Activated gamma-delta T cell treated with Interleukin-2 at 50 U/mL for 16 hours (primary cell): ENCODE measurements at places on chromosomes 16 and 17.

GRCh38 chr17:13646411-13646810, 44.7 kb upstream of the HS3ST3A1 start:
- no peak for DNase-seq

DNA sequence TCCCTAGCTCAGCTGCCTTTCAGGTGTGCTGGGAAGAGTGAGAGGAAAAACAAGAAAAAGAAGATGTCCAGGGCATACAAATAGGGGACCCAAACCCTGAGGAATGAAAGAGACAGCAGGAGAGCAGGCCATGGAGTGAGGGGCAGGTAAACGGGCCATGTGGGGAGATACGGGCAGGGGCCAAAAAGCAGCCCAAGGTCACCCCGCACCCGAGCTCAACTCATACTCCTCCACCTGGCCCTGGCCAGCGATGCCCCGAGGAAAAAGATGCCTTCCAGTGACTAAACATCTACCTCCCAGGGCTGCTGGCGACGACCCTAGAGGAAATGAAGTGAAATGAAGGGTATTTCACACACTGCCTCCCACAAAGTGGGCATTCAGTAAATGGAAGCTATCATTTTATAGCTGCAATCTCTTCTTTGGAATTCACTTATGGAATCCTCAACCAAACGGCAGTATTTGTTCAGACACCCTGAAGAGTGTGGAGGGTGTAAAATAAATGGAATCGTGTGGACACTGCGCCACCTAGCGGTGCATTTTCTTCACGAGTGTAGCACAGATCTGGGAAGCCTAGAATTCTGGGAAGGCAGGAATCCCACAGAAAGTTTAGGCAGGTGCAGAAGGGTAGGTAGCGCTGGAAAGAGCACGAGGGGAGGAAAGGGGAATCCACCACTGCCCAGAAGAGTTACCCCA, 14.9 kb downstream of the ELAC2 start:
- DNase-seq = peak; percentile 42

DNA sequence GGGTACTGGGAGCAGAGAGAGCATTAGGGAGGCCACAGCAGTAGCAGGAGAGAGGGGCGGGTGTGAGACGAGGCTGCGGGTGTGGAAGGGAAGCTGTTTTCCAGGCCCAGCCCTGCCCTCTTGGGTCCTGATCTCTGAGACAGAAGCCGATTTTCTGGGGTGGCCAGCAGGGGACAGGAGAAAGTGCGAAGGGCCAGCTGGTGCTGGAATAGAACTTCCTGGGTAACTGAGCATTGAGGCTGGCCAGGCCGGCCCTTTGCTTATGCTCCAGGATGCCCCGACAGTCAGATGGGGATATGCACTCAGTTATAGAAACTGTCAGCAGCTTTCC, 804 bp downstream of the BTBD17 start:
- no peak for DNase-seq

DNA sequence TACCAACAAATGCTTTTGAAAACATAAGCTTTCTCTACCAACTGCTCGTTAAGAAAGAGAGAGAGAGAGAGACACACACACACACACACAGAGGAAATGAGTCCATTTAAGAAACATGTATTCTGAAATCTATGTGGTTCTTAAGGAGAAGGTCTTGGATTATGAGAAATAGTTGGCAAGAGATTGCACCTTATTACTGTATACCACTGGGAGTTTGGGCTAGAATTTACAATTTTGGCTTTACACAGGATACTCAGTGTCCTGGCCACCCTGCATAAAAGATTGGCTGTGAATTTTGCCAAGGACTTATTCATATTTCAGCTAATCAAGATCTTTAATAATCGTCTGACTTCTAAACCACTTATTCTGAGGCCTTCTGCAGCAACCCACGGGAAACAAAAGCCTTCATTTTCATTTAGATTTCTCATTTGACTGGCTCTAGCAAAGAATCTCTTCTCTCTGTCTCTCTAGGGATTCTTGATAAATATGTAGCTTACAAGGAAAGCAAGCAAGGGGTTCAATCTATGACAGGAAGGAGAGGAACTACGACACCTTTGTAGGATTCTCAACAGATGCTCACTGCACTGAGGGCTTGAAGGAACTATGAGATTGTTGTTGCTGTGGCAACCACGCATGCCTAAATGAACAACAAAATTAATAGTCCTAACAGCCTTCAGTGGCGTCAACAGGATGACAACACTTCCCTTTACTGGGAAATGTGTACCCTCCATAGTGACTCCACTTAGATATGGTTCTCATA, 75.3 kb upstream of the GNAO1 start:
- DNase-seq = no peak

- DNase-seq = no peak
Observed at GRCh38 chr16:89104930-89105571, 11.4 kb downstream of the ACSF3 start.

DNA sequence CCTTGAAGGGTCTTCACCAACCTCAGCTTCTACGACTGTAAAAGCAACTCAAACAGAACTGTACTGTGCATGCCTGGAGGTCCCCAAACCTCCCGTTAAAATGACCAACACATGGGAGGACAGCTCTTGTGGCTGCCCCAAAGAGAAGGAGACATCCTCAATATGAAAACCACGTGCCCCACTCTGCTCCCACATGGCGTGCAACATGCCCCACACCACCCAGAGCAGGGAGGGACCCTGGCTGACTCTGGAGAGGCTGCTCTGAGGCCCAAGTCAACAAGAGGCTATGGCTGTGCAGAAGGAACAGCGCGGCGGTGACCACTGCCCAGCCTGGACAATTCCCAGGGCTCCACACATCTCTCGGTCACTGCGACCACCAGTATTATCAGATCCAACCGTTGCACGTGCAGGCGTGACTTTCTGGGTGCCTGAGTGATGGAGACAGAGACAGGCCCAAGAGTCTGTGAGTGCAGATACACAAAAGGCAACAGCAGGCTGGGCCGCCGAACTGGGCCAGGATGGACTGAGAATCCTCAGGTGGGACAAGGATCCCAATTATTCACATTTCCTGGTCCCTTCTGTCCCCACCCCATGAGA, 1.4 kb downstream of the PLD6 start:
- no peak for DNase-seq

DNA sequence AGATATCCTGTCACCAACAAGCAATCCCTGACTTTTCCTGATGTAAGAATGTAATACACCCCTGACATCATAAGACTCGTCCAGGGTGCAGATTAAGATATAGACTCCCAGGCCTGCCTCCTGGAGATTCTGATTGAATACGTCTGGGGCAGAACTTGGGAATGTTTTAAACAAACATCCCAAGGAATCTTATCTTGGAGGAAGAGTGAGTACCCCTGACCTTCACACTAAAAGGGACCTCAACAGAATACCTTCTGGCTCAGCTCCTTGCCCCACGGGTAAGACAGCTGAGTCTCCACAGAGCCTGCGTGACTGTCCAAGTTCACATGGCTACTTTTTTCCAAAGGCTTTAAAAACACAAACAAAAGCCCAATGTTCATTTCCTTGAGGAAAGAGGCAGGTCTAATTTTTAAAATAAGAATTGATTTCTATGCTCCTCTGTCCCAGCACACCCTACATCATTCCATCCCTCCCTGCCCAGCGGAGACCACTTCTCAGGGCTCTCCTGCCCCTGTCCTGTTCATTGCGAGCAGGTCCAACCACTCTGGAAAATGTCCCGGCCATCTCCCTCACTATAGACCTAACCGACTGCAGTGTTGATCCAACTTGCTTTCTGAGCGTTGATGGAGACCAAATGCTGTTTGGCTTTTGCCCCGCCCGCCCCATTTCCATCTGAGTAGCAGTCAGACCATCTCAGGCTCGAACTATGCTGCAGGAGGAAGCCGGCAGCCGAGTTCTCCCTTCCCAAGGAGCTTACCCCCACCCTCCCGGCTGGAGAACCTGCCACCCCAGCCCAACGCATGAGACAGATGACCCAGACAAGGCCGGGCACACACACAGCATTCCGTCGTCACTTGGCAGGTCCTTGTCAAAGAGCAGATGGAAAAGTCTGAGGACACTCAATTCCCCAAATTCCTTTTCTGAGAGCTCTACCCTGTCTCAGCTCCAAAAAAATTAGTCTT, 44.1 kb upstream of the MYH10 start:
- no peak for DNase-seq

- no peak for DNase-seq
Observed at GRCh38 chr16:72858665-72859493, 189.0 kb downstream of the ZFHX3 start.

DNA sequence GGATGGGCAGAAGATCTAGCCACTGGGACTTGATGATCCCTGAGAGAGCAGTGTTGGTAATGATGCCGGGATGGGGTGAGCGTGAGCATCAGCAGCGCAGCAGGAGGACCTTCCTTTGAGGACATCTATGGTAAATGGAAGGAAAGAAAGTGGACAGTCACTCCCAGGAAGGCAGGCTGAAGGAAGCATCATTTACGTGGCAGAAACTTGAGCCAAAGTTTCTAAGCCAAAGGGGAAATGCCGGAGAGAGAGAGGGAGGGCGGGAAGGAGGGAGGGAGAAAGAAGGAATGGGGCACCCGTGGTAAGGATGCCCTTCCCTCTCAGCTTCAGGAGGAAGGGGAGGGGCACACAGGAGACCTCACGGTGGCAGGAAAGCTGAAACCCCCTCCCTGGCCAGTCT, 86.3 kb upstream of the CACNG5 start:
- no peak for DNase-seq

DNA sequence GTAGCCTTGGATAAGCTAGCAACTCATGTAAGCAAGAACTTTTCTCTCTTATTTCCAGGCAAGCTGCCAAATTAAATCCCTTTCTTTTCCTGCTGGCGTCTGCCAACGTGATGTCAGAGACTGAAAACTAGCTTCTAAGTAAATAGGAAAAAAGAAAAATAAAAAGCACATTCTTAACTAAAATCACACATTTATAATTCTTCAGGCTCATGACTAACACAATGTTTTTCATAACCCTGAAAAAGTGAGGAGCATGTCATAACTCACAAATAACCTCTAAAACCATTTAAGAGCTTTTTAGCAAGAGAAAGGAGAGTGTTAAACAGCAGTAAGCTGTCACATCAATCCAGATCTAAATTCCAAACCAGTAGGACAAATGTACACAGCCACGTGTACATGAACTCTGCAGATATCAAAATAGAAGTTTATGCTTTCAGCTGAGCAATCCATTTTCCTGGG, 110.0 kb downstream of the N4BP1 start:
- DNase-seq = no peak

DNA sequence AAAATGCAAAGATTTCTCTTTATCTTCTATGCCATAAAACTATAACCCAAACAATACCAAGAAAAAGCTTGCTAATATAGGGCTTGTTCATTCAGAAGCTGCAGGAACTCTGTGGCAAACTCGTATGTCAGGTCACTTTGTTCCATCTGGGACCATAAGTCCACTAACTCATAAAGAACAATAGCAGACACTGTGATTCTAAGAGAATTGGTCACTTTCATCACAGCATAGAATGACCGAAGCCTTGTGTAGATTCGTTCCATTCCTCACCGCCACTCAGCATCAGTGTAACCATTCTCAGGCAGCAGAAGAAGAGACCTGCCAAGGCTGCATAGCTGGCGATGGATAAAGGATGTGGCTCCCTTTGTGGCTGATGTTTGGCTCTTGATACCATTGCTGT, 30.3 kb upstream of the VAT1L start:
- no peak for DNase-seq

- DNase-seq = no peak
Observed at GRCh38 chr16:2036200-2036966, 9.7 kb downstream of the NHERF2 start.

DNA sequence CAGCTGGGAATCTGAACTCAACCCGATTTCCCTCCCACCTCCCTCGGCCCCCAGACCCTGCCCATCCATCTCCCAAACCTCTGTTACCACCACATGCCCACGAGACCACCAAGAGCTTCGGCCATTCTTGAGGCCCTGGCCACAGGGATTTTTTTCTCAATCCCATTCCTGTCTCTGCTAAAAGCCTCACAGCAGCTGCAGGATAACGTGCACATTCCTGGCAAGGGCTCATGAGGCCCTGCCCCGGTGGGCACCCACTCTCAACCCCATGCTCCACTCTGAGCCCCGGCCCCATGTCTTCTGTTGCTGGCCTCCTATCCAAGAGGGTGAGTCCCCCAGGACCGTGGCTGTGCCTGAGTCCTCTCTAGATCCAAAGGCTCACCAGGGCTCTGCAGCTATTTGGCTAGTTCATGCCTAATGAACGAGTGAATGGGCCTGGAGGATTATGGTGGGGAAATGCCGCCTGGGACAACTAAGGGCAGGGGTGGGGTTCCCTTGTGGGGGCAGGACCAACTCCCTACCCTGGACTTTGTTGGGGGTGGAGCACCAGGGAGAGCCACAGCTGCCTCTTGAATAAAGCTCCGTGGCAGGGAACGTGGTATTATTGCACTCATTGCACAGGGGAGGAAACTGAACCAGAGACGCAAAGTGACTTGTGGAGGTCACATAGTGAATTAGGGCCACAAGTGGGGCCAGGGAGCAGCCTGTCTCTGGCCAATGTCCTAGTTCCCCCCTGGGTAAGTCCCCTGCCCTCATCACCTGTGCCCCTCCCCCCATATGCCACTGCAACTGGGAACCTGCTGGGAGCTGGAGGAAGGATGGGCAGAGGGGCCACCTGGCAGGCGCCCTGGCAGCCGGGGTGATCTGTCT, 113.8 kb upstream of the SMURF2 start:
- DNase-seq = no peak

- DNase-seq = no peak
Observed at GRCh38 chr17:9108146-9108545, 86.8 kb downstream of the NTN1 start.

DNA sequence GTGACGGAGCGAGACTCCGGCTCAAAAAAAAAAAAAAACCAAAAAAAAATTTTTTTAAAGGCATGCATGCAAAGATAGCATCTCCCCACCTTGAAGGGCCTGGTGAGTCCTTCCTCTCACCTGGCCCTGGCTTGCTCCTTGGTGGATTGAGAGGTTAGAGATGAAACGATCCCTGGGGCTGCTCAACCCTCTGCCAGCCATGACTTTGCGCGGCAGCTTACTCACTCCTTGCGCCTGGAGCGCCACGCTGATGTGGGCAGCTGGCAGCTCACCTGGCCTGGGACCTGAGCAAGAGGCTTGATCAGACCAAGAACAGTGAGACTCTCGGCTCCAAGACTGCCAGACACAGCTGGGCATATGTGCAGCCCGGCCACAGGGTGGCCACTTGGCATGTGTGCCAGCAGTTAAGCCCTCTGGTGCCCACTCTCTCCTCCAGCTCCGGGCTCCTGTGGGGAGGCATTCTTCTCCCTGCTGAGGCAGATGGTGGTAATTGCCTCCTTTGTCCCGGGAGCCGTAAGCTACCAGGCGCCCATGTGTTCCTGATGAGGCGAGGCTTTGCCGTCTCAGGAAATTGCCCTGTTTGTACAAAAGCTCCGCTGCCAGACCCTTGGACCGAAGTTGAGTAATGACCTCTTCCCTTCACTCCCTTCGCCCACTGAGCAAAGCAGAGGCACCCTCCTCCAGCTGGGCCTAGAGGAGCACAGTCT, 5.1 kb upstream of the EVPL start:
- DNase-seq = no peak

- no peak for DNase-seq
Observed at GRCh38 chr17:74631468-74632450, 8.2 kb upstream of the CD300E start.
